ENCODE measurements at places on chromosomes 7 and 10.

GRCh38 chr10:81116201-81116600, 578.5 kb downstream of the SH2D4B start:
- no peak for DNase-seq

- no peak for DNase-seq
These were observed 865.4 kb downstream of the CCSER2 start for GRCh38 chr10:85193796-85194195.

DNA sequence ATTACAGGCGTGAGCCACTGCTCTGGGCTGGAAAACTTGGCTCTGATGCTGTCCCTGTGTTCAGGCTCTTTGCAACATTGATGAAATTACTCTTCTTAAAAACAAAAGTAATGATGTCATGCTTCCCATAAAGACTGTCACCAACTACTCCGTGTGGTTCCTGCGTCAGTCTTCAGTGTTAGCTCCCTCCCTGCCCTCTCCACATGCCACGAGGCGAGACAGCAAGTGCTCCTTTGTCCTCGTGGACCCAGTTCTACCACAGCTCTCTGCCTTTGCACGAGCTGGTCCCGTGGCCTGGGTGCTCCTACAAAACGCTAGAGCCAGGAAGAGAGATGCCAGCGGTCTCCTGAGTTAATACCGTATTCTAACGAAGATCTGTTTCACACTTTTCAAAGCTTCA, 194.5 kb downstream of the SDK1 start:
- no peak for DNase-seq

GRCh38 chr10:68163735-68164134, 54.4 kb downstream of the MYPN start:
- no peak for DNase-seq

- peak; percentile 81 for DNase-seq
These were observed 45.1 kb downstream of the AMZ1 start for GRCh38 chr7:2732959-2733584.

GRCh38 chr7:127383123-127383835, 9.2 kb downstream of the ZNF800 start:
- no peak for DNase-seq

DNA sequence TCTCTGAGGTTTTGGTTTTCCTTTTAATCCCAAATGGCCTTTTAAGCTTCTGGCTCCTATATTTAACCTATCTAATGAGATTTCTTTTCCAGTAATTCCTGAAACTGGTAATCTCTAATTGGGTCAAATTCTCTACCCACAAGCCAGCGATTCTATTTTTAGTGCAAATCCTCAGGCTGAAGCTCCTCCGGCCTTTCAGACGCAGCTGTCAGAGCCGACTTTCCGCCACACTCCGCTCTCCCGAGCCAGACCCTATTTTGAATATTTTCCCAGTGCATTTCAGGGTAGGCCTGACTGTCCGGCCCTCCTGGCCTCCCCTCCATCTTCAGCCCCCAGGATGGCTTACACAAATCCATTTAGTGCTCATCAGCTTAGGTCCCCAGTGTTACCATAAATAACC, 9.7 kb upstream of the ADCY1 start:
- DNase-seq: no peak

DNA sequence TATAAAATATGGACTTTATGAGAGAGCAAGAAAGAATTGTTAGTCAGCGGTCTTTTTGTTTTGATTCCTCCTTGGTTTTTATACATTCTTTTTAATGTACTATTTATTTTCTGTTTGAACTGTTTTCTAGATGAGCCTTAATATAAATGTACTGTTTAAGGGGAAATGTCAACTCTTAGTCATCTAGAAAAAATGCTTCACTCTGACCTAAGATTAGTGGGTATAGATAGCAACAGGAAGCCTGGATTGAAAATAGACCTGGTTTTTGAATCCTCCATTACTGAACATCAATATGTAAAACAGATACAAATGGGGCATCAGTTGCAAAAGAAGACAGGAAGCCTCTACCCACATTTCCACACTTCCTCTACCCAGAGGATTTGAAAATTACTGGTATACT, 87.8 kb downstream of the CHRM2 start:
- DNase-seq: no peak

DNA sequence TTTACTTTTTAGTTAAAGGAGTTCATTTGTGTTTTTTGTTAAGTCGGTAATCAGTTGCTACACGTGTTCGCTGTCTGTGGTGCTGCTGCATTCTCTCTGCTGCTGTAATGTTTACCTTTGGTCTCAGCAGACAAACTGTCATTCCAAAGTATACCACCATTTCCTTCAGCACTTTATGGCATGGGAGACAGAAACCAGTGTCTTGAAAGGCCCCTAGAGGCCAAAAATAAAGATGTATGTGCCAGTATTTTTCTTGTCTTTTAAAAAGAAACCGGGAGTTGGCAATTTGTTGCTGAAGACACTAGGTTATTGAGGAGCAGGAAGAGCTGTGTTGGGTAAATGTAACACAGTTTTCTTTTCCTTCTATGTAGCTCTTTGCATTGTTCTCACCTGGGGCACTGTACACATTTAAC, 24.1 kb downstream of the ZNF92 start:
- no peak for DNase-seq
